ENCODE measurements at places on chromosomes 7 and 10.

DNA sequence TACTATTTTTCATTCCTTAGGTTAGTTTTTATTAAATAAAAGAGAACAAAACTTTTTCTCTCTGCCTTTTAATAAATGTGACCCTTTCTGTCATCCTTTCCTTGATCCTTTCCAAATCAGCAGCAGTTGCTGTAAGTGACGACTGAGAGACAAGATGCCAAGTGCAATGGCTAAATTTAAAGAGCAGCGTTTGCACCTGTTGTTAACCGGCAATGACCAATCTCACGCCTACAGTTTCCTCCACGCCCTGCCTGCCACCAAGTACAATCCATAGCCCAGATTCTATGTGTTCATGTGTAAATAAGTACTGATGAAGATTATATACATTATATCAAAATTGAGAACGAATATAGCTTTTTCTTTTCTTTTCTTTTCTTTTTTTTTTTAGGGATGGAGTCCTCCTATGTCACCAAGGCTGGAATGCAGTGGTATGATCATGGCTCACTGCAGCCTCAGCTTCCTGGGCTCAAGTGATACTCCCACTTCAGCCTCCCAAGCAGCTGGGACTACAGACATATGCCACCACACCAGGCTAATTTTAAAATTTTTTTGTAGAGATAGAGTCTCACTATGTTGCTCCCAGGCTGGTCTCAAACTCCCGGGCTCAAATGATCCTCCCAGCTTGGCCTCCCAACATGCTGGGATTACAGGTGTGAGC is 6.5 kb upstream of the MCU start:
- no peak for DNase-seq

GRCh38 chr10:37488792-37489657 is 363.6 kb downstream of the ANKRD30A start:
- no peak for DNase-seq

- no peak for DNase-seq
These were observed 12.8 kb upstream of the POT1 start for GRCh38 chr7:124942399-124942798.

DNA sequence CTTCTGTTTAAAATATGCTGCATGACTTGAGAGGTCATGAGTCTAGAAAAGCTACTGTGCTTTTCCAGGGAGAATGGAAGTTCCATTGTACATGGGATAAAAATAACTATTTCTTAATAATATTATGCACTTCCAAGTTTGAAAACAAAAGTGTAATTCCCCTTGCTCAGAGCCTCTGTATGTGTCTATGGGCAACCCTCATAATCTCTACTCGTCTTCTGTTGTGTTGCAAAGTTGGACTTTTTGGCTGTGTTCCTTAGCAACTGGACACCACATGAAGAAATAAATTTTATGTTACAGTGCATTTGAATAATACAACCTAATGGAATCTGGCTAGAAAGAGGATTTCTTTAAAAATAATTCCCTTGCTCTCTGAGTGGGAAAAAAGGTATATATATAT is 242.6 kb downstream of the TWIST1 start:
- no peak for DNase-seq

DNA sequence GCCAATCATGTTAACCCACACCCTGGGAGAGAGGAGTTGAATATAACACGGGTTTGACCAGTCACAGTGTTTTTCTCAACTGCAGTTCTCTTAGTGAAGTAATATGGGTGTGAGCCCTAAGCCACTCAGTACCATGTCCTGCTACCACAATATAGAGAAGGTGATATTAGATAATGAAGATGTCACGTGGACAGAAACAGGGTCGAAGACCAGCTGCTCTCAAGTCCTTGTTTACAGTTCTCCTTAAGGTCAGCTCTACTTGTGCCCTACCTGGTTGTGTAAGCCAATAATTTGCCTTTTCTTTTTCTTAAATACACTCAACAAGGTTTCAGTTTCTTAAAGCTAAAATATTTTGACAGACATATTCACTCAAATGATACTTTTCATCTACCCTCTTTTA is 128.3 kb upstream of the POT1 start:
- DNase-seq = no peak

GRCh38 chr10:72009425-72010081 is 45.4 kb downstream of the CHST3 start:
- peak; percentile 27 for DNase-seq

GRCh38 chr10:77586719-77587415 is 50.7 kb downstream of the KCNMA1 start:
- no peak for DNase-seq

DNA sequence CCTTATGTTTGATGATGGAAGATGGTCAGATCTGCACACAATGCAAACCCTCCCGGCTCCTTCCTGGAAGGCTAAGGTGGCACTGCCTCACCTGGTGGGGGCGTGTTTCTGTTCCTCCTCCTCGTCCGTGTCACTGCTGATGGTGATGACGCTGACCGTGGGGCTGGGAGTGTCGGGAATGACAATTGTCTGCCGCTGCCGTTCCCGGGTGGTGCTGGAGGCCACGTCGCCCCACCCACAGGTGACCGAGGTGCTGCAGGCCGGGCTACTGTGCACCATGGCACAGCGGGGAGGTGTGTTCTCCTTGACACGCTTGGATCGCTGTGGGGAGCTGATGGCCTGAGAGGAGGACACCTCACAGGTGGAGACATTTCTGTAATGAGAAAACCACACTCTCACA is 73.1 kb downstream of the CLEC2L start:
- DNase-seq = no peak

GRCh38 chr10:558364-558763 is 131.1 kb downstream of the DIP2C start:
- no peak for DNase-seq

DNA sequence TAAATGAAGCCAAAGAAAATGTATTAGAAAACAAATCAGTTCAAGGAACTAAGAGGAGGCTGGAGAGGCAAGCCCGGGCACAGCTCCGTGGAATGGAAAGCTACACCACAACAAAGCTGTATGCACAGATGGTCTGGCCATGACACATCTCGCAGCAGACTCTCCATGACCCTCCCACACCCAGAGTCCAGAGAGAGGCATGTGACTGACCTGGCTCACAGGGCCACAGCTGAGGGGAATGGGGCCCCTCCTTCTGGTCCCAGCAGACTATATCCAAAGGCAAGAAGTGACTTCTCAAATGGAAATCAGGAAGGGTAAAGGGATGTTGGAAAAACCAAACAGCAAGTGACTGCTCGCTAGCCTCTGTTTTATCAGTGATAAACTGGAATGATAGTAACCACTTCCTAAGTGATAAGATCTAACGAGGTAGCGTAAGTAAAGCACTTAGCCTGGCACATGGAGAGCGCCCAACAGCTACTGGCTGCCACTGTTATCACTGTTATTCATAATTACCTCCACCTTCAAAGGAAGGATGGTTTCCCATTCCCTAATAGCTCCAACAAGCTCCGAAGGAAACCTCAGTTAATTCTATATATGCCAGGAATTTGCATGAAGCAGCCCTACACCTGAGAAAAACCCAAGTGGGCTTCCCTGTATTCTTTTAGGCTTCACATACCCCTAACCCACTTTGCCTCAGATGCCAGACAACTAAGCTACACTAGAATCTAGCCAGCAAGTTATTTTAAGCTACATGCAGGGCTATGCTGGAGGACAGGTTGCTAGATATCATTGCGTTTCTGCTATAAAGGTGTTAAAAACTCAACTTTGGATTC is 8.4 kb downstream of the OSBPL3 start:
- no peak for DNase-seq

DNA sequence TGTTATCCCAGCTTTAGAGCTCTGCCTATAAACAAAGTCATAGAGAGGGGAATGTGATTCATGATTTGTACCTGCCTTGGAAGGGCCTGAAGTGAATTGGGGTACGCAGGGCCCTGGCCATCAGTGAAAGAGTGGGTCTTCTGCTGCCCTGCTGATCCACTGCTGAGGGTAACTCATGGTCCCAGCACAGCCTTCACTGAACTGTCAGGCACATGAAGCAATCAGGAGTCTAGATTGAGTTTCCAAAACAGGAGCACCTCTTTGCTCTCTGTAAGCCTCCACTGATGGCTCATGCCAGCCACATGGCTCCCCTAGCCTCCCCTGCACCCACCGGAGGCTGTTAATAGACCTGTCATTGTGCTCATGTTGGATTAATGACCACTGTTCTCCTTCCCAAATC is 217.6 kb downstream of the KCNMA1 start:
- DNase-seq = no peak

GRCh38 chr10:112678581-112678980 is 231.6 kb downstream of the VTI1A start:
- no peak for DNase-seq

DNA sequence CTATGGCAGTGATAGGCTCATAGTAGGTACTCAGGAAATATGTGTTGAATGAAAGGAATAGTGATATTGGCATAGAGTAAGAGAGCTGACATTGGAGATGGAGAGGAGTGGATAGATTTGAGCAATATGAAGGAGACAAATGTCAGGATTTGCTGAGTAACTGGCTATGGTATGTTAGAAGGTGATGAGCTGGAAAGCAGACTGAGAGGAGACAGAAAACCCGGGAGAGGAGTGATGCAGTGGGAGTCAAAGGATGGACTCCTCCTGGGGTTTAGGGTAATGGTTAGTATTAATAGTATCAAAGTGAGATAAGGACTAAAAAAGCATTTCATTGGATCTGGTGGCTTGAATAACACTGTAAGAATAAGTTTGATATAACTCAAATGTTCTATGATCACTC is 64.8 kb downstream of the CD36 start:
- no peak for DNase-seq

- DNase-seq = no peak
These were observed 1.9 kb upstream of the NEBL start for GRCh38 chr10:20898866-20899535.

DNA sequence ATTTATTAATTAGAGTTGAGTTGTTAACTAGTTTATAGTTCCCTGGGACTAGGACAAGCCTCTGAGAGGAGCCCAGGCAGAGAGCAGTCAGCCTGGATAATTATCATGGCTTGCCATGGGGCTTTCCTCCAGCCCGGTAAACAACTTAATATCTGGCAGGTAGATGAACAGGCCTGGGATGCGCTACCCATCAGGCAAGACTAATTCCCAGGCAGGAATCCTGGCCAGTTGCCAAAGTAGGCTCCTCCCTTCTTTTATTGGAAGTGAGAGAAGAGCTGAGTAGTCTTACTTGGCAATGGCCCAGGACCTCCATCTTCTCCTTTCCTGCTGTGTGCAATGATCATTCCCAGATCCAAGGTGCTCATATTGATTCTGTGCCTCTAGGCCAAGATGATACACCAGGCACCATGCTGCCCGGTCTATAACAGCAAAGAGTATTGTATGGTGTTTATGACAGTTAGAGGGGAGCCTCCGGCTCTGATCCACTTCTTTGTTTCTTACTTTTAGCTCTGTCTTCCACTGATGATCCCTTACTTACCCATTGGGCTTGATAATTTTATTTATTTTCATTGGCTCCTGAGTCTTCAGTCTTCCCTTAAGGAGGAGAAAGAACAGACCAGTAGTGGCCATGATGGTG is 408.7 kb downstream of the REEP3 start:
- no peak for DNase-seq

GRCh38 chr10:91684841-91685240 is 52.0 kb upstream of the PPP1R3C start:
- DNase-seq = no peak

- DNase-seq = no peak
These were observed 22.1 kb downstream of the KLLN start for GRCh38 chr10:87841186-87841585.

DNA sequence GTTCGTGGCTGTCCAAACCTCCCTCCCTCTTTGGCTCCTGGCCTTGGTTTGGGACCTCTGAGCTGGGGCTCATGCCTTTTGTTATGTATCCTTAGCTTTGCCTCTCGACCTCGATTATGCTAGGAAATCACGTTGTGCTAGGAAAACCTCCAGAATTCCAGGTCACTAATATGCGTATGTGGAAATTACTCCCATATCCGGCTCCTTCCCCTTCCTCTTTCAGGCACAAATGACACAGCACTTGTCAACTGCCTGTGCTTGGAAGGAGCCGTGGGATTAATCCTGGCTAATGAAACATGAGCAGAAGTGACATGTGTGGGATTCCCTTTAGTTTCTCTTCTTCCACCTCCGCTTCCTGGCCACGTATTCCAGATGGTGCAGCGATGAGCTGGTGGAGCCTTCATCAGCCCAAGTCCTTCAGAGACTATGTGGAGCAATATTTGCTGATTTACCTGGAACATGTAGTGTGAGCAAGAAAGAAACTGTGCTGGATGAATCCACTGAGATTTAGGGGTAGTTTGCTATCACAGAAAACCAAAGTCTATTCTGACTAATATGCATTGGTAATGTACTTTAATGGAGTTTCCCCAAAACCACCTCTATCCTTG is 149.2 kb downstream of the REEP3 start:
- DNase-seq = no peak

Measured in neuronal stem cell (in vitro differentiated cells).